ENCODE measurements at places on chromosomes 7 and 10. TPM values are rescaled to one million over a fixed set of nuclear protein-coding genes. Genes with fewer than 3 reads are reported as not detected.

The VIPR2 gene
- 1.7 TPM for total RNA-seq

The SPAM1 gene
- not detected for total RNA-seq

The INPP5A gene
- 10.5 TPM for total RNA-seq

The DPYSL4 gene
- total RNA-seq, result 32.5 TPM

The RSPH10B gene
- not detected for total RNA-seq

The EPC1 gene
- total RNA-seq, result 34.3 TPM

The NUDT13 gene
- 0.91 TPM for total RNA-seq

The ADRA2A gene
- total RNA-seq, result not detected

The CYP3A4 gene
- not detected for total RNA-seq

The PNLIPRP2 gene
- total RNA-seq, result not detected

The GHRHR gene
- not detected for total RNA-seq

The PAPOLB gene
- total RNA-seq, result not detected

The FEZF1 gene
- not detected for total RNA-seq

The CALHM3 gene
- total RNA-seq, result not detected

The CDH23 gene
- total RNA-seq, result 1.3 TPM

The PLXDC2 gene
- total RNA-seq, result not detected

The GPC2 gene
- total RNA-seq, result 7.9 TPM

The SFTPA2 gene
- not detected for total RNA-seq

The NUTM2E gene
- total RNA-seq, result 0.19 TPM

The CCL24 gene
- total RNA-seq, result not detected

The EPO gene
- total RNA-seq, result not detected

The FRMPD2 gene
- total RNA-seq, result not detected

The APBB1IP gene
- total RNA-seq, result 40.0 TPM

The OR2A5 gene
- total RNA-seq, result not detected

The TSPAN13 gene
- total RNA-seq, result 1.1 TPM

The GPR158 gene
- total RNA-seq, result not detected

The UNCX gene
- total RNA-seq, result not detected

The NUTM2B gene
- total RNA-seq, result 0.91 TPM

The CCDC6 gene
- 83.2 TPM for total RNA-seq

The STN1 gene
- total RNA-seq, result 23.6 TPM

The GGCT gene
- 76.1 TPM for total RNA-seq

The MOGAT3 gene
- not detected for total RNA-seq

The SPDYE2B gene
- total RNA-seq, result not detected

The POLD2 gene
- total RNA-seq, result 286 TPM

The HABP2 gene
- not detected for total RNA-seq

The CHN2 gene
- total RNA-seq, result not detected

The TRIM73 gene
- 3.8 TPM for total RNA-seq
